ENCODE measurements at places on chromosomes 13 and 19.

GRCh38 chr13:63696055-63696454, 2280.4 kb upstream of the PCDH20 start:
- DNase-seq, result peak; percentile 90

- DNase-seq, result no peak
Observed at GRCh38 chr19:5032101-5032967, 63.4 kb downstream of the KDM4B start.

- DNase-seq, result no peak
Observed at GRCh38 chr19:44573627-44574026, 39.7 kb upstream of the IGSF23 start.

DNA sequence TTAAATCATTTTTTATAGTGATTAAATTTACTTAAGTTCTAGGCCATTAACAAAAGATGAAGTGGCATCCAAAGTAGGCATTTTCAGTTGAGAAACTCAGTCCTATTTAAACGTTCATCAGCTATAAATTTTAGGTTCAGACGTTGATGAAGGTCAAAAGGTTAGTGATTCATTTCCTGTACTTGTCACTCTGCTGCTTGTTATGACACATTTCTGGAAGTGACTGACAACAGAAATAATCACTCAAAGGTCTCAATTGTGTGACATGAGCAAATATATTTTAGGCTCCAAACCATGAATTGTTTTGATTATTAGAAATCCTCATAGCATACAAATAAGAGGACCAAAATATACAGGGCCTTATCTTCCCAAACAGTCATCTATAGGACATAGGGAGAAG, 10.3 kb upstream of the EDNRB start:
- DNase-seq, result no peak

DNA sequence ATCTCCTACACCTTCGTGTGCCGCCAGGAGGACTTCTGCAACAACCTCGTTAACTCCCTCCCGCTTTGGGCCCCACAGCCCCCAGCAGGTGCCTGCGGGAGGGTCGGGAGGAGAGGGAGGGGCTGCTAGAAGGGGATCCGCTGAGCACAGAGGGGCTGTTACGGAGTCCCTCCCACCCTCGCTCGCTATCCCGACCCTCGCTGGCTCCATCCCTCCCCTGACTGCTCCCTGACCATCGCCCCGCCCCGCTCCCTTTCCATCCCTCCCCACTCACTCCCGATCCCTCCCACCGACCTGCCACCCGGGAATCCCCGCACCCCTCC, 780 bp downstream of the CD177 start:
- no peak for DNase-seq

GRCh38 chr13:40254394-40254793, 412.0 kb downstream of the FOXO1 start:
- no peak for DNase-seq

DNA sequence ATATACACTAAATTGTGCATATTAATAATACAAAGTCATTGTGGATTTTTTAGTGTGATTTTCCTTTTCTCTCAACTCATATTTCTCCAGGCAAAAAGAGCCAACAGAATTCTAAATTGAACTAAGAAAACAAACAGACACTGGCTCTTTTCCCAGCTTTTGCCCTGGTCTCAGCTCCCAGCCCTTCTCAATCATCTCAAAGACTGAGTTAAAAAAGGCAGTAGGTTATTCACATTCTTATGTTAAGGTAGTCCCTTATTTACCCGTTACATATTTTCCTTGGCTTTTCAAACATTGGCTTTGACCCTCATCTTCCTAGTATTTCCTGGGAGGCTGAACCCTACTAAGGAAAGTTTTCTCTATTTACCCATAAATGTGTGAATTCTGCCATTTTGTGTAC, 753.6 kb downstream of the LIG4 start:
- peak; percentile 75 for DNase-seq

- DNase-seq, result no peak
Observed at GRCh38 chr19:6279620-6279930, 200 bp downstream of the MLLT1 start.

GRCh38 chr19:46617601-46618000, 7.3 kb downstream of the PTGIR start:
- no peak for DNase-seq

All from iris pigment epithelial cell (primary cell).